ENCODE measurements at places on chromosomes 13 and 19.
A peak's percentile ranks its signal among the peaks of the same experiment; 100 is the strongest.

DNA sequence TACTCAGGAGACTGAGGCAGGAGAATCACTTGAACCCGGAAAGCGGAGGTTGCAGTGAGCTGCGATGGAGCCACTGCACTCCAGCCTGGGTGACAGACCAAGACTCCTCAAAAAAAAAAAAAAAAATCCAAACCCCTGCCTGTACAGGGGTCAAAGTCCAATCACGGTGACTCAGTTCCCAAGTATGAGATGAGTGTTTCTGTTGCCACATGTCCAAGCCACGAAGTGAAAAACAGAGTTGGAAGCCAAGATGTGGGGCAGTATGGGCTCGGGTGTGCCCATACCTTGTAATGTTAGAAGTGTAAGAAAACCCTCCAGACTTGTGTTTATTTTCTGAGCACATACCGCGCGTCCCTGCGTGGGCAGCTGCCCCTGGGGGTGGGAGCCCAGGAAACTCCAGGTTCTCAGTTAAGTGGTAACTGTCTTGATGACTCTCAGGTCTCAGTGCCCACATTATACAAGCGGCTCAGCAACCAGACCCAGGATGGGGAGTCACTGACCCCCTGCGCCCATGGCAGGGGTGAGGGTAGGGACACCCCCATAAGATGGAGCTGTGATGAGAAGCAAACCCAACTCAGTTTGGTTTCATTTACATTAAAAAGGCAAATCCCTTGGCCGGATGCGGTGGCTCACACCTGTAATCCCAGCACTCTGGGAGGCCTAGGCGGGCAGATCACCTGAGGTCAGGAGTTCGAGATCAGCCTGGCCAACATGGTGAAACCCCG, 1.2 kb upstream of the GPX4 start:
- no peak for DNase-seq

- peak; percentile 49 for DNase-seq
Observed at GRCh38 chr19:342801-343421, 1.7 kb downstream of the MIER2 start.

DNA sequence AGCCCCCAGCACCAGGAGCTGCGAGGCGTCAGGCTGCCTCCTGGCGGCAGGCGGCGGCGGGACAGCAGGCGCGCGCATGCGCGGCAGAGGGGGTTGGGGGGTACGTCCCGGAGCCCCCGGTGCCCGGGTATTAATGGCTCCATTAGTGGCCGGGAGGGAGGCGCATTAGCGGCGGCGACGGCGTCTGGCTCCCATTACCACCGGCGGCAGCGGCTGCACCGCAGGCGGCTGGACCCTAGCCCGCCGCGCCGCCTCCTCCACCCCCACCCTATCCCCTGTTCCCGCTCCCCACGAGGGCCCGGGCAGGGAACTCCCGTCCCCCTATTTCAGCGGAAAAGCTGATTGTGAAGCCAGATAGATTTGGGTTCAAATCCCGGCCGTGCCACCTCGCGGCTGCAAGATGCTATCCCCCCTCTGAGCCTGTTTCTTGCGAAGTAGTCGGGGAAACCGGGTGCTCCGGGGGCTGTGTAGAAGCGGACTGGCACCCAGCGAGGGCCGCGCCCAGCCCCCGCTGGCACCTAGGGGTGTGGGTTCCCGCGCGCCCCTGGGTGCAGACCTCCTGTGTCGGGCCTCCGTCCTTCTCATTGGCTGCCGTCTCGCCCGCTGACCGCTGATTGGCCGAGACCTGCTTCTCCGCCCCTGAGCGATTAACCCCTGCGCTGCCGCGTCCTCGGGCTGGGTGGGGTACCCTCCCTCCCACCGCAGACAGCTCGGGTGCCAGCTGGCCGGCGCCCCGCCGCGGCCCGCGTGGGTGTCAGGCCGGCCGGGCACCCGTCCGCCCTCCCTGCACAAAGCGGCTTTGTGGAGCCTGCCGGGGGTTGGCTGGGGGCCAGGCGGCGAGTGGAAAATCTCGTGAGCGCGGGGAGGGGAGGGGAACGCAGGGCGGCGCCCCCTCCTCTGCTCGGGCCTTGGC, 11.1 kb downstream of the CIC start:
- DNase-seq = peak; percentile 81

GRCh38 chr19:32874605-32875004, 5.0 kb upstream of the SLC7A9 start:
- no peak for DNase-seq

DNA sequence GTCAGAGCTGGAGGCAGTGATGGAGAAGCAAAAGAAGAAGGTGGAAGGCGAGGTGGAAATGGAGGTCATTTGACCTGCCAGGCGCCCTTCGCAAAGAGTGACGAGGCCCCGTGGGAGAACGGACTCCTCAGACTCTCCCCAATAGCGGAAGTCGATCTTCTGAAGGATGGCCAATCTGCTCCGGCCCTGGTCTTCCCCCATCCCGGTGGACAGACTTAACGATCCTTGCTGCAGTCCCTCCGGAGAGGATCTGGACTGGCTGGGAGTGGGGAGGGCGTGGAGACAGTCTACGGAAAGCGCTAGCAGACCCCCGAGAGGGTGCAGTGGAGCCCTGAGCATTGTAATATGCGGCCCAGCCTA, 11.9 kb downstream of the EPS8L1 start:
- no peak for DNase-seq

- no peak for DNase-seq
Observed at GRCh38 chr13:31042481-31043165, 110.2 kb downstream of the TEX26 start.

DNA sequence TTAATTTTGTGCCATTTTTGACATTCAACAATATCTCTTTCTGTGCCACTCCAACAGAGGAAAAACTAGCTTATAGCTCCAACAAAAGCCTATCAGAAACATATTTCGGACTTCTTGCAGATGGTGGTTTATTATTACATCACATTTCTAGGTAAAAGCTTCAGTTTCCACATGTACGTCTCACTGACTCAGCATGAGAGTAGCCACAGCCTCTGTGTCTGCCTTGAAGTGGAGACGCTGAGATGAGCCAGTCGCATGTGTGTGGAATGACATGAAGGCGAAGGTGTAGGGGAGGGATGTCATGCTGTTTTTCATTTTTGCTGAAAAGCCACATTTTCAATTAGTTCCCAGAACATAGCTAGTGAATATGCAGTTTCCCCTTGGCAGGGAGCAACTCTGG, 598.6 kb downstream of the EFNB2 start:
- DNase-seq = no peak

- no peak for DNase-seq
Observed at GRCh38 chr13:74586847-74587246, 452.6 kb upstream of the KLF12 start.

DNA sequence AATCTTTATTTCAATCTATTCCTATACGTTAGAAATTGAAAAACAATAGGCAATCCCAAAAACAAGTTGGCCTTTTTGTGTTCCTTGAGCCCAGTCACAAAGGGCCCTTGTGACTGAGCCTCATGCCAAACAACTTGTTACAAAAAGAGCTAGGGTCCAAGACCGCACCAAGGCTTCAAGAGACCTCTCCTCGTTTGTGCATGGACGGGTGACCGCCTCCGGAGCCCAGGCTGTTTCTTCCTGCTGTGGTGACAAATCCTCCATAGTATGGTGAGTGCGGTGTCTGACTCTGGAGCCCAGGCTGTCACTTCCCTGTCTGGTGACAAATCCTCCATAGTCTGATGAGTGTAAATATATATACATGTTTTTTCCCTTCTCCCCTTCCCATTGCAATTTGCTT, 63.7 kb downstream of the ZNF93 start:
- DNase-seq = no peak

DNA sequence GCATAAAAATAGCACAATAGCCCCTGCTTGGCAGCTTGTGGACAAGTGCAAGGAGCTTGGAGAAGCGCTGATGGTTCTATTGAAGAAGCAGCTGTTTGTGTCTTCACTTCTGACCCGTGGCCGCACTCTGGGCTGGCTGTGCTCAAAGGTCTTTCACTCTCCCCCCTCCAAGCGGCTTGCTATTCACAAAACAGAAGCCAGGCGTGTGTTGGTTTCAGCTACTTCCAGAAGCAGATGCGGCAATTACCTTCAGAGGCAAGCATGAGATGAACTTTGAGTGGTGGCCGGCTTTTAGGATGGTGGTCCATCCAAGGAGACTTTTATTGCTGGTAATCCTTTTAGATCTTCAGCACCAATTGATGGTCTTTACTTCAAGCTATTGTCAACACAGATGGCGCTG, 188.5 kb upstream of the ARGLU1 start:
- DNase-seq = no peak

DNA sequence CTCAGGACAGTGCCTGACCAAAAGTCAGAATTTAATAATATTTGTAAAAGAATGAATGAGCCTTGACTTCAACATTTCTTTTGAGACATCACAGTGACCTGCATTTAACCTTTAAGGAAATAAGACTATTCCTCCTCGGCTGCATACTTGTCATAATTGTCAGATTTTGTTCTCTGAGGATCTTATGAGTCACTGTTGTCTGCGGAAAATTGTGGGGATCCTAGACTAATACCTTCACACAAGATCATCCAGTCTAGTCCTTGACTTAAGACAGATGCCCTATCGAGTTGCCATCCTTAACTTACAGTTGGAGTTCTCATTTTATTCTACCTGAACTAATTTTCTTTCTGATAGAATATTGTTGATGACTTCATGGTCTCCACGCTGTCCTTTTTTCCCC, 198.4 kb downstream of the DLEU7 start:
- no peak for DNase-seq

DNA sequence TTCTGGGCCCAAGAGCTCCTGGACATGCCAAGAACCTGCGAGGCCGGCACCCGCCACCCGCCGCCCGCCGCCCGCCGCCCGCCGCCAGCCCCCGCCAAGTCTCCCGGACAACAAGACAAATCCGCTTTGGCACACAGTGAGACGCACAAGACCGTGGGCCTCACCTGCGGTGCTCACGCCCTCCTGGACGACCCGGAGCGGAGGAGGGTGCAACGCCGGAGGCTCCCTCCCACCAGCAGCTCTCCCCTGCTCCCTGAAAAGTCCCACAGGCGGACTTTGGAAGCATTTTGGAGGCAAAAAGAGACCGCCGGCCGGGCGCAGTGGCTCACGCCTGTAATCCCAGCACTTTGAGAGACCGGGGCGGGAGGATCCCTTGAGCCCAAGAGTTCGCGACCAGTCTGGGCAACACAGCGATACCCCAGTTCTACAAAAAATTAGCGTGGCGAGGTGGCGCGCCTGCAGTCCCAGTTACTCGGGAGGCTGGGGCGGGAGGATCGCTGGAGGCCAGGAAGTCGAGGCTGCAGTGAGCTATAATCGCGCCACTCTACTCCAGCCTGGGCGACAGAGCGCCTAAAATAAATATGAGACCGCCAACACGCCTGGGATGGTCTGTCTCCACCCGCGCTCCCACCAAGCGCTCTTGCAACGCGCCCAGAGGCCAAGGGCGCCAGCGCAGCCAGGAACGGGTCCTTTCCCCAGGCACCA, 783 bp downstream of the RHPN2 start:
- no peak for DNase-seq

- no peak for DNase-seq
Observed at GRCh38 chr13:34462843-34463242, 479.2 kb upstream of the NBEA start.

- DNase-seq = no peak
Observed at GRCh38 chr19:29111576-29111975, 101.4 kb downstream of the UQCRFS1 start.

- DNase-seq = no peak
Observed at GRCh38 chr13:51328488-51328887, 11.0 kb upstream of the SERPINE3 start.

DNA sequence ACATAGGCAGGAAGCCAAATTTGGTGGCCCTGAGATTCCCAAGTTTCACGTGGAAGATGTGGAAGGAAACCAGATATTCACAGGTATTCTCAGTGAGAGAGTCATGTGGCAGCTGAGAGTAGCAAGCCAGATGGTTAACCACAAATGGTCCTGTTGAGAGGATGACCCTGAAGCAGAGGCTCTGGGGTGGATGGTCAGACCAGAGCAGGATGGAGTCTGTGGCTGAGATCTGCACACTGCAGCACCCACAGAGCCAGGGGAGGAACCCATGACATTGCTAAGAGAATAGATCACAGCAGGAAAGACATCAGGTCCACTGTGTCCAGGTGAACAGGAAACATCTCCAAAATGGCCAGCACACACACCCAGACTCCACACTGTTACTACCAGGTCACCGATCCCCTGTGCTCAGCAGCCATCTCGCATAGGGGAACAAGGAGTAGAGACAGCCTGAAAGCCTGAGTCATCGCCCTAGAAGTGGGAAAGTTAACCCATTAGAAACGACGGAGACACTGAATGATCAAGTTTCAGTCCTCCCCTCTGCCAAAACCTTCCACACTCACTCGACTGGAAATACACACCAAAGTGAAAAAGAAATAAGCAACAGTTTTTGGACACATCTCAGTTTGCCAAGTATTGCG, 160.0 kb downstream of the RBM26 start:
- no peak for DNase-seq

GRCh38 chr13:111929036-111929616, 137.8 kb upstream of the SOX1 start:
- DNase-seq = no peak

DNA sequence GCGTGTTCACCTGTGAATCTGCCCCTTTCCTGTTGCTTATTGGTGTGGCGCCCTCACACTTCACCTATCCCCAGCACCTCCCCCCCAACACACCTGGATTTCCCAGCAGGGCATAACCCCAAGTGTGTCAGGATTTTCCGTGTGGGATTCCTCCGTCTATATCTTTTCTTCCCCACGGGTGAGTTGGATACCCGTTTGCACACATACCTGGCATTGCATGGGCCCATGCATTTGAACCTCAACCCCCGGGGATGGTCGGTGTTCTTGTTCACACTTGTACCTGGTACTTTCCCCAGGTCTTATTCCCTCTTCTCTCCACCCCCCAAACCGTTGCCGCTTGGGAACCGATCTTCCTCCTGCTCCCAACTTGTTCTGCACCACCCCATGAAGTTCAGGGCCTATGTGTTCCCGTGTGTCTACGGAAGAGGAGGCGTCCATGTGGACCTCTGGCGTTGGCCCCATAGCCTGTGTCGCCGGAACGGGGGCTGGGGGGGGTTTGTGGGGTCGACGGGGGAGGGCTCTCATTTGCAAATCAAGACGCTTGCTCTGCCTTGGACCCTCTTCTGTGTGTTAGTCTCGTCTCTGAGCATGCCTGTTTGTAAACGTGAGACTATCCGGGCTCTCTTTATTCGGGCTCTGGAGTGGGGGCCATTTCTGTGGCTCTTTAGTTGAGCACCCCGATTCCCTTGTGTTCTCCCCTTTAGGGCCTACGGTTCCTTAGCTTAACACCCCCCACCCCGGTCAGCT, 1.7 kb downstream of the PRR12 start:
- no peak for DNase-seq

GRCh38 chr19:14405380-14405757, 13.8 kb downstream of the DDX39A start:
- DNase-seq = no peak

GRCh38 chr13:95438297-95438696, 114.2 kb upstream of the CLDN10 start:
- DNase-seq = peak; percentile 58

- DNase-seq = no peak
Observed at GRCh38 chr19:5035793-5036697, 67.1 kb downstream of the KDM4B start.

DNA sequence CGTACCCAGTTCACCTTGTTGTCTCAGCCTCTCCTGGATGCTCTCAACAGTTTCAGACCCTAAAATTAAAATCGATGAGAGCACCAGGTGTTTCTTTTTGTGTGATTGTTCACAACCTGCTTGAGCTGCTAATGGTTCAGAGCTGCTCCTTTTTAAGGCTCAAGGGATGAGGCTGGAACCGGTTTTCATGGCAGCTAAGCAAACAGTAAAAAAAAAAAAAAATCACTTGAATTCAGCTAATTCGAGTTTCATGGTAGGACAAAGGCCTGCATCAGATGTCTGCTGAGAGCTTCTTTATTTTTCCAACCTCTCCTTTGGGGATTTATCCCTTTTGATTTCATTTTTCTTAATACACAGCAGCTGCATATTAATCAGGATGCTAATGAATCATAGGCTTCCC, 6.5 kb downstream of the SYCE2 start:
- DNase-seq = no peak

GRCh38 chr13:106515635-106516254, 19.7 kb downstream of the EFNB2 start:
- no peak for DNase-seq
